ENCODE measurements at places on chromosomes 5 and 9. TPM values are rescaled to one million over a fixed set of nuclear protein-coding genes. Genes with fewer than 3 reads are reported as not detected.

GRCh38 chr5:67222243-67223025 is 25.8 kb upstream of the CD180 start:
- DNase-seq, result no peak

GRCh38 chr5:54837981-54838380 is 147.4 kb downstream of the ESM1 start:
- no peak for DNase-seq

DNA sequence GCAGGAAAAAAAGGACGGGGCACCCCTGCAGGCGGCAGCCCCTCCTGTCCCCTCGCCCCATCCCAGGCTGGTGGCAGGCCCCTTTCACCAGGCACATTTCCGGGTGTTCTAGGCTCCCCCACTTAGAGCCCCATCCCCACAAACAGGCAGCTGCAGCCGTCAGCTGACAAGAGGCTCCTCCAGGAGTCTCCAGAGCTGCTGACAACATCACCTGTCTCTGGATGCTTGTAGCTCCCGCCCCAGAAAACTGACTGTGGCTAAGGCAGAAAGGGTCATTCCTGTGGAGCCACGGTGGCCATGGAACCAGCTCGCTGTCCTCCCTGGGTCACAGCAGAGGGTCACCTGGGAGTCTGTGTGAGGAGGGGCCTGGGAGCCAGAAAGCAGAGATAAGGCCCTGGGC is 50.9 kb downstream of the HMCN2 start:
- DNase-seq, result no peak

DNA sequence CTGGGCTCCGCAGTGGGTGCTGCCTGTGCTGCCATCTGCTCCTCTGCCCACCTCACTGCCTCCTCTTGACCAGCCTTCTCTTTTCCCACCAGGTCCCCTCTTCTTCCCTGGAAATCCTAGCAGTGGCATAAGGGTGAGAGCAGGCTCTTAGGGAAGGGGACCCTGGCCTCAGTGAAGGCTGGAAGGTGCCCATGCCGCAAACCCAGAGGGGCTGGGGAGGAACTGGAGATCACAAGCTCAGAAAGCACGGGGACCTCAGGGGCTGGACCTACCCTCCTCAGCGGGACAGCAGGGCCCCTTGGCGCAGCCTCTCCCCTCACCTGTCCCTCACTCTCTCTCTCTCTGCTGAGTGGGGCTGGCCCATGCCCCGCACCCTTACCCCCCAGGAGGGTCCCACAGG is 144.4 kb upstream of the IRX2 start:
- DNase-seq, result peak; percentile 71

DNA sequence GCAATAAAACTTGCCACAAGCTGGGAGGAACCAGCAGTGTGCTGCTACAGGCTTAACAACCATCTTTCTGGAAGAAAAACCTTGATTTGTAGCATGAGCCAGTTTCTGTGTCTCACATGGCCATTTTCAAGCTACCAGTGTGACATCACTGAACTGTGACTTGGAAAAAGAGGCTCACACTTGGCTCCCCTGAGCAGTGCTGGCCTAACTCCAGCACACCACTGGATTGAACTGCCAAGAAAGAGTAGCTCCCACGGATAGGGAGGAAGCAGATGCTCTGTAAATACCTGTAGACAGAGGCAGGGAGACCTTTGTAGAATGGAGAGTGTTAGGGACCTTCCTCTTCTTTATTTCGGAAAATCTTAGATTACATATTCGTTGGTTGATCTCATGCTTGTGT is 197.9 kb downstream of the SH3GL2 start:
- DNase-seq, result no peak

DNA sequence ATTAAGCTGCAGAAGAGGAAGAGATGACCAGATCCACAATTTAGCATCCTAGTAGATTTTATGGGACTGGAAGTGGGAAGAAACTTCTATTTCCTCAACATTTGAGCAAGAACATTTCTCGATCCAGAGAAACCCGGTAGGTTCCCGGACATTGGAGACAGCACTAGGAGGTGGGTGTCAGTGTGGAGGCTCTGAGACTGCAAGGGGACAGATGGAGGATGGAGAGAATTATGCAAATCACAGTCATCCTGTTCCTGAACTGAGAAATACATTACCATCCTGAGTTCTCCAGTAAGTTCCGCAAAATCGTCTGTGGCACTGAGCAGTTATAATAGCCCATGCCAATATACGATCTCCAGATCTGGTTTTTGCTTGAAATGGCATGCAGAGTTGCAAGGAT is 25.6 kb downstream of the GLDC start:
- DNase-seq, result no peak

DNA sequence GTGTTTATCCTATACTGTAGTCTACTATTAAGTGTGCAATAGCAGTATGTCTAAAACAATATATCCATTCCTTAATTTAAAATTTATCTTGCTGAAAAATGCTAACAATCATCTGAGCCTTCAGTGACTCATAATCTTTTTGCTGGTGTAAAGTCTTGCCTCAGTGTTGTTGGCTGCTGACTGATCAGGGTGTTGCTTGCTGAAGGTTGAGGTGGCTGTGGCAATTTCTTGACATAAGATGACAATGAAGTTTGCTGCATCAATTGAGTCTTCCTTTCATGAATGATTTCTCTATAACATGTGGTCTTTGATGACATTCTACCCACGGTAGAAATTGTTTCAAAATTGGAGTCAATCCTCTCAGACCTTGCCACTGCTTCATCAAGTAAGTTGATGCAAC is 24.3 kb upstream of the SPEF2 start:
- DNase-seq, result no peak

CSF1R gene
- 58.6 TPM for total RNA-seq

CTNNAL1 gene
- 53.1 TPM for total RNA-seq

NSA2 gene
- total RNA-seq, result 68.6 TPM
